ENCODE measurements at places on chromosomes 7 and 10.

DNA sequence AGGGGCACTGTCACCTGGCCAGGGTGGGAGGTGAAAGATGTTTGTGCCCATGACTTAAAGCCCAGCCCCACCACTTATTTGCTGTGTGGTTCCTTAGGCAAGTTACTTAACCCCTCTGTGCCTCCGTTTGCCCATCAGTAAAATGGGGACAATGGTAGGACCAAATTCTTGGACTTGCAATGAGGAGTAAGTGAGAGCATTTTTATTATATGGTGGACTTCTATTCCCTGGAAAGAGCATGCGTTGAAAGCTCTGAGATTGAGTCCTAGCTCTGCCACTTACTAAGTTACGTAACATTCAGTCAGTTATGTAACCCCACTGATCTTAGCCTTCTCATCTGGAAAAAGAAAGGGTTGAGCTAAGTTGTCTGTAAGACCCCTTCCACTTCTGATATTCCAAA lies 18.8 kb downstream of the VSIR start:
- DNase-seq = no peak

DNA sequence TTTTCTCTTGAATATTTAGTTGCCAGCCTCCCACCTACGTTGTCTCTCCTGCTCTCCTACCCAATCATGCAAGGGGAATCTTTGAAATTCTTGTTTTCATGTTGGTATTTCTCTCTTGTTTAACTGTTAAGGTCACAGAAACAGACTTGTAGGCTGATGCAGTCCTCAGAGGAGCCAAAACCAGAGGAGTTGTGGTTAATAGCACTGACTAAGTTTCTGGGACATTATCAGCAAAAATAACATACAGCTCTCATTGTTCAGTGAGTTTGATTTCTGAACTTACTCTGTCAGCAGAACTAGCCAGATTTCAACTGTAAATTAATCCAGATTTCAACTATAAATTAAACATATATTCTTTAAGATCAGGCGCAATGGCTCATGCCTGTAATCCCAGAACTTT lies 11.1 kb upstream of the CUL1 start:
- no peak for DNase-seq

DNA sequence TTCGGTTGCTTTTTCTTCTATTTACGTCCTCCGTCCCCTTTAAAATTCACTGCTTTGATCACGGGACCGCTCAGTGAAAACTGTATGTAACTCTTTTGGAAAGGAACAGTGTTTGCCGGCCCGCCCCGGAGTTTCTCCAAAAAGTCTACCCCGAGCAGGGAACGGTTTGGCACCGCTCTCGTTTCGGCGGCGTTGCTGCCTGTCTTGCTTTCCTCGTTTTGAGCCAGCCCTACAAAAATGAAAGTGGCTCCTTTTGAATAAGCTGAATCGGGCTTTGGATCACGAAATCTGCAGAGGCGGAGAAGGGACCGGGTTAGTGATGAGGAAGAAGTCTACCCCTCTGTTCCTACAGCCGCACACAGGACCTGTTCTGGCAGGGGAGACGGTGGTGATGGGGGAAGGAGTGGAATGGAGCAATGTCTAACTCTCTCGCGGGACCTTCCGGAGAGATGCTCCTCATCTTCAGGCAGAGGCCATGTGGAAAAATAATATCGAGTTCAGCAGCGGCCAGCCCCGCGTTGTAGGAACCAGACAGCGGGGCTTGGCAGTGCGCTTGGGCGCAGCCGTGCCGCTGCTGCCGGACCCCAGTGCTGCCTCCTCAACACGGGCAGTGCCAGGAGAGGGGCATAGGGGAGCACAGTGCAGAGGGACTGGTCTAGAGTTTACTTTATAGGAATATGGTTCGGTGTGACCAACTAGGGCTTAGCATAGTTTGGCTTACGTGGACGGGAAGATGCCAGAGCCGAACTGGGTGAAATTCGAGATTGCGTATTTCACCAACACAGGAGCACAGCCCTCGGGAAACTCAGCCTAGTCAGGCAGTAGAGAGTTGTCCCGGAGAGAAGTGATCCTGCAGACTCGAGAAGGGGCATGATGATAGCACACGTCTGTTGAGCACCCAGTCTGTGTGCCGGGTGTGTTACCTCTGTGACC lies 1.4 kb downstream of the HTRA1 start:
- DNase-seq = peak; percentile 66

DNA sequence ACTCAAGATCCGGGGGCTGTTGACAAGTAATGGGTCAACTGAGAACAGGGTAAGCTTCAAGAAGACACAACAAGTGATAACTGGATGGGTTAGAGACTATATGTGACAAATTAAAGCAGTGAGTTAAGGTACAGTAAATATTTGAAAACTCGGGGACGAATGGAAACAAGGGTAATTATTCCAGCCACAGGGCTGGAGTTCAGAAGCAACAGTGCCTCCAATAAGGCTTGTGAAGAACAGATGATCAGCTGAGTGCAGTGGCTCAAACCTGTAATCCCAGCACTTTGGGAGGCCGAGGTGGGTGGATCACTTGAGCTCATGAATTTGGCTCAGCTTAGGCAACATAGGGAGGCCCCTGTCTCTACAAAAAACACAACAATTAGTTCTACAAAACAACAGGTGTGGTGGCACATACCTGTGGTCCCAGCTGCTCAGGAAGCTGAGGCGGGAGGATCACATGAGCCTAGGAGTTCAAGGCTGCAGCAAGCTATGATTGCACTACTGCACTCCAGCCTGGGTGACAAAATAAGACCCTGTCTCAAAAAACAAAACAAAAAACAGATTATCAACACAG lies 20.5 kb upstream of the DLD start:
- no peak for DNase-seq

- DNase-seq = no peak
These were observed 133.2 kb upstream of the SVIL start for GRCh38 chr10:29767968-29768367.

- DNase-seq = peak; percentile 86
These were observed 26.5 kb upstream of the TRIL start for GRCh38 chr7:28984631-28985030.

GRCh38 chr10:13291821-13292773 lies 7.8 kb downstream of the PHYH start:
- DNase-seq = no peak

DNA sequence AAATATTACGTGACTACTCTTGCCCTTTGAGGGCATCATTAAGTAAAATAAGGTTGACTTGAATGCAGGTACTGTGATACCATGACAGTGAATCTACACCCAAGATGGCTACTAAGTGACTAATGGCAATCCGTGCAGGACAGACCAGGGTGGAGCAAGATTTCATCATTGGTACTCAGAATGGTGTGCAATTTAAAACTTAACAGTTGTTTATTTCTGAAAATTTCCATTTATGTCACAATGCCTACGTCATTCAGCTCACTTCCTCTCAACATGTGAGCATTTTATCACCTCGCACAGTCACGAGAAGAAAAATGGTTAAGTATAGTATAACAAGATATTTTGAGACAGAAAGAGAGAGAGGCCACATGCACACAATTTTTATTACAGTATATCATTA lies 50.3 kb upstream of the MET start:
- no peak for DNase-seq
